Neural progenitor cell (in vitro differentiated cells): ENCODE measurements at places on chromosomes 6 and 20. TPM values are rescaled to one million over a fixed set of nuclear protein-coding genes. Genes with fewer than 3 reads are reported as not detected.
A peak's percentile ranks its signal among the peaks of the same experiment; 100 is the strongest.

DNA sequence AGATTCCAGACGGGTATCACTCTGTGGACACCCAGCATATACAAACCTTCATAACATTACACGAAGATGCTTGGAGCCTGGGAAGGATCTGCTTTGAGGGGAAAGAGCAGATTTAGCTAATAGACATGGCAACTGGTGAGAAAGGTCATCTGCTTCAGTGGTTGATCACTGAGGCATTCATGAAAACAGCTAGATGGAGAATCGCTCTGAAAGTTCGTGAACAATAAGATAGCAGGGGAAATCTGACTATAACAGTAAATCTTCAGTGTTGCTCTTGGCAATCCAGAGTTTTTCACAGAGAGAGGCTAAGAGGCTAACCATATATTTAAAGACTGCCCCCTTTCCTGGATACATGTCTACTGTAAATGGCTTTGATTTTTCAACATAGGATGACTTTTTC, 245.3 kb downstream of the FARS2 start:
- H3K27ac ChIP-seq: no peak overlapping the region
- H3K27me3 ChIP-seq: no peaks in the 10 kb centered on the region
- H3K4me3 ChIP-seq: no peak overlapping the region

DNA sequence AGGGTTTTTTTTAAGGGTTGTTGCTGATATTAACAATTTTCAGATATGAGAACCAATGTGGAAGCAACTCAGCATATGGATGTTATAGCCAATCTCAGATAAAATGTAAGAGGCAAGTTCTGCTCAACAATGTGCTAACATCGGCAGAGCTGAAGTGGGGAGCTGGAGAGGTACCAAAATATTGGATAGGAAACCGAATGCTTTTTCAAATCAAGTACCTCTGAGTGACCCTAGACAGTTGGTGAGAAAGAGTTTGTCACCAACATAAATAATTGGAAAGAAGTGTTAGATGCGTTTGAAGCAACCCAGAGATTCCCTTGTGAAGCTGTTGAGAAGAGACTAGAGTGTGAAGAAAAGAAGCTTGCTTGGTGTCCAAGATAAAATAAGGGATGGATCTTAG, 140.7 kb downstream of the SOX4 start:
- DNase-seq: no peak
- H3K36me3 ChIP-seq: no peaks in the 10 kb centered on the region
- no peak overlapping the region for H3K27ac ChIP-seq
- no peaks in the 10 kb centered on the region for H3K27me3 ChIP-seq
- no peak overlapping the region for H3K4me3 ChIP-seq

- no peak overlapping the region for H3K27ac ChIP-seq
- no peaks in the 10 kb centered on the region for H3K27me3 ChIP-seq
- H3K4me3 ChIP-seq: no peak overlapping the region
- no peaks in the 10 kb centered on the region for H3K36me3 ChIP-seq
- DNase-seq: no peak
- no peaks in the 10 kb centered on the region for H3K4me1 ChIP-seq
Observed at GRCh38 chr6:159440911-159441703, 251.9 kb downstream of the SOD2 start.

- H3K27me3 ChIP-seq: no peaks in the 10 kb centered on the region
- no peak overlapping the region for H3K4me3 ChIP-seq
- no peaks in the 10 kb centered on the region for H3K4me1 ChIP-seq
- no peaks in the 10 kb centered on the region for H3K36me3 ChIP-seq
- DNase-seq: no peak
Observed at GRCh38 chr6:97095311-97095850, 170.9 kb downstream of the KLHL32 start.

GRCh38 chr6:17851001-17851719, 136.3 kb downstream of the KIF13A start:
- no peaks in the 10 kb centered on the region for H3K36me3 ChIP-seq
- H3K4me1 ChIP-seq: peaks cover 1% of the 10 kb centered on the region

- H3K27me3 ChIP-seq: no peaks in the 10 kb centered on the region
- peak; percentile 79 for DNase-seq
- H3K4me1 ChIP-seq: peaks cover 11% of the 10 kb centered on the region
- no peak overlapping the region for H3K27ac ChIP-seq
Observed at GRCh38 chr6:104606361-104606760, 253.4 kb downstream of the HACE1 start.

DNA sequence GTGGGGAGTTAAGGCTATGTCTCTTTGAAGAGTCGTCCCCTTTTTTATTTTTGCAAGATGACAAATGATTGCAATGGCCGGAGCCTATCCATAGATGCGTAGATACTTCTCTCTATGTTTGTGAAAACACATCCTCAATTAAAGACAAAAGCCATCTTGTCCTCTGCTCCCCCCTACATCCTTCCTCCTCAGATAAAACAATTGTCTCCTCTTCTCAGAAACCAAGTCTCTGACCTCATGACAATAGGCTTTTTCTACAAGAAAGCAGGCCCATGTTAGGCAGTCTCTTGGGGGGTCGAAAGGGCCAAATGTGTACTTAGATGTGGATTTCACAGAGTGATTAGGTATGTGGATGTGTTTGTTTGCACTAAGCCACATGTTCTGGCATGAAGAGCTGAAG, 51.1 kb upstream of the SSTR4 start:
- H3K4me1 ChIP-seq: no peaks in the 10 kb centered on the region
- H3K36me3 ChIP-seq: no peaks in the 10 kb centered on the region
- DNase-seq: no peak
- H3K27ac ChIP-seq: no peak overlapping the region

DNA sequence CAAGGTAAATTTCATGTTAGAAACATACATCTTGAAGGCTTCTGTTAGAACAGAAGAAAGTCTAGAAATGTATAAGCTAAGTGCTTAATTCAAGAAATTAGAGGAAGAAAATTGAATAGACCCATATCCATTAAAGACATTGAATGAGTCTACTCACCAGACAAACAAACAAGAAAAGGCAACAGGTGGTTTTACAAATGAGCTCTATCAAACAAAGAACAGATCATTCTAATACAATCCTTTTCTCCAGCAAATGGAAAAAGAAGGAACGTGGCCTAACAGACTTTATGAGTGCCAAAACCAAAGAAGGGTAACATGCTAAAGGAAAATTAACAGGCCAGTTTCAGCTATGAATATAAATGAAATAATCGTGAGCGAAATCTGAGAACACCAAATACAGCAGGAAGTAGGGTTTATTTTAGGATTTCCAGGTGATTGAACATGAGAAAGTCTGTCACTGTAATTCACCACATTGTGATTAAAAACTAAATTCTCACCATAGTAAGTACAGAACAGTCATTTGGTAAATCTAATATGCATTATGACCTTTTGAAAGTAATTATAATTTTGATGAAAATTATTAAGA, 22.6 kb downstream of the MTHFD1L start:
- no peak overlapping the region for H3K4me3 ChIP-seq
- no peaks in the 10 kb centered on the region for H3K27me3 ChIP-seq
- no peak overlapping the region for H3K27ac ChIP-seq
- no peak for DNase-seq
- H3K36me3 ChIP-seq: no peaks in the 10 kb centered on the region

DNA sequence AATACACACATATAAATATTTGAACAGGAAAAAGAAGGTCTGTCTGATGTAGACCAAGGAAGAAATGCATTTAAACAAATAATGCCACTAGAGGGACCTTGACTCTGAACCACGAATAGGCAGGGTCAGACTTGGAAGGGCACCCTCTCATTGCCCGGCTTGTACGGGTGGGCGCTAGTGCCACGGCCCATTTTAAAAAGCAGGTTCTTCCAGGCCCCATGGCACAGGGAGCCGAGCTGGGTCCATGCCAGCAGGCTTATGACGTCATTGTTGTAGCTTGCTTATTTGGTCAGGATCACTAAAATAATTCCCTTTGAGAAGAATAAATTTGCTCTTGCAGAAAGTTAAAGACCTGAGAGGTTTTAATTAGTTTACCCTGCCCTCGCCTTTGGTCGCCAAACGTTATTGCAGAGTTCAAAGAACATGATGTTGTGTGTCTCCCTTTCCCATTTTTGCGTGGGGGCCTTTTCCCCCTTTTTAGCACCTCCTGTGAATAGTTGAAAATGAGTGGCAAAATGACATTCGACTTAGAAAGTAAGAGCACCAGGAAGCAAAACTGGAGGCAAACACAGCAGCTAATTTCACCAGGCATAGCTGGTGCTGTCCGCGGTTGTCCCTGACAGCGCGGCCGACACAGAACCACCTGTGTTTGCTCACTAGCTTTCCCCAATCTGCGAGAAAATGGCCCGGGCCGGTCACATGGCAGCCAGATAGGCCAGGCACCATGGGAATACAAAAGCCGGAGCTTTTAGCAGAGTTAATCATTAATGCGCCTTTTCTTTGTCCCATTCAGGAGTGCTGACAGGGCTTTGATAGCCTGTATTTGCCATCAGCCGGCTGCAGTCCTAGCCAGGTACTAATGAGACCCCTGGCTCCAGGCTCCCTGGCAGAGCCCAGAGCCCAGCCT, 93.8 kb downstream of the FOXA2 start:
- no peak overlapping the region for H3K27ac ChIP-seq
- H3K36me3 ChIP-seq: no peaks in the 10 kb centered on the region
- DNase-seq: peak; percentile 86
- no peak overlapping the region for H3K4me3 ChIP-seq

GRCh38 chr20:54188132-54188849, 14.5 kb upstream of the CYP24A1 start:
- DNase-seq: no peak
- H3K27me3 ChIP-seq: no peaks in the 10 kb centered on the region
- H3K4me3 ChIP-seq: no peak overlapping the region
- peaks cover 7% of the 10 kb centered on the region for H3K4me1 ChIP-seq
- H3K27ac ChIP-seq: no peak overlapping the region

DNA sequence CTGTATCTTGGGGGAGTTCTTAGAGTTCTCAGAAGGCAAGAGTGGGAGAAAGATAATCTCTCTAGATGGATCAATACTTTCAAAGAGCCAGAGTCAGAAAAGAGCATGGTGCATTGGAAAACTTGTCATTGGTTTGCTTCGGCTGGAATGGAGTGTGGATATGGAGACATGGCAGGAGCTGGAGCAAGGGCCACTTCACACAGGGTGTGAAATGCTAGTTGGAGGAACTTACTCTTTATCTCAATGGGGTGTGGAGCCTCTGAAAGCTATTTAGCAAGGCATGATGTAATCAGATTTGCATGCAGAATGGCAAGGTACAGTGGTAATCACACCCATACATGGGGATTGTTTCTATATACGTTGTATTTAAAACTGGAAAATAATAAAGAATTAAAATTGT, 31.5 kb upstream of the PAQR8 start:
- H3K4me3 ChIP-seq: no peak overlapping the region
- no peak overlapping the region for H3K27ac ChIP-seq
- DNase-seq: no peak
- H3K27me3 ChIP-seq: no peaks in the 10 kb centered on the region

DNA sequence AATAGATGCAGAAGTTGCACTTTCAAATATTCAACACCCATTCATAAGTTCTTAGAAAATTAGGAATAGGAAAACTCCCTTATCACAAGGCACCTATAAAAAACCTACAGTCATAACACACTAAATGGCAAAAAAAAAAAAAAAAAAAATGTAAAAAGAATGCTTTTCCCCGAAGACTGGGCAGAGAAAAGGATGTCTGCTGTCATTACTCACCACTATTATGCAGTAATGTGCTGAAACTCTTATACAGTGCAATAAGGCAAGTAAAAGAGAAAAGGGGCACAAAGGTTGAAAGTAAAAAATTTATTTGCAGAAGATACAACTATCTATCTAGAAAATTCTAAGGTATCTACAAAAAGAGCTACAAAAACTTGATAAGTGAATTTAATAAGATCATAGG, 607.8 kb upstream of the ARID1B start:
- no peaks in the 10 kb centered on the region for H3K36me3 ChIP-seq
- H3K4me1 ChIP-seq: no peaks in the 10 kb centered on the region
- H3K4me3 ChIP-seq: no peak overlapping the region
- no peak overlapping the region for H3K27ac ChIP-seq

GRCh38 chr20:57007171-57007540, 259.3 kb downstream of the BMP7 start:
- peak overlapping the region; percentile 80 for H3K27ac ChIP-seq
- no peak for DNase-seq
- H3K4me1 ChIP-seq: peaks cover 55% of the 10 kb centered on the region
- no peak overlapping the region for H3K4me3 ChIP-seq
- peaks cover 7% of the 10 kb centered on the region for H3K27me3 ChIP-seq

DNA sequence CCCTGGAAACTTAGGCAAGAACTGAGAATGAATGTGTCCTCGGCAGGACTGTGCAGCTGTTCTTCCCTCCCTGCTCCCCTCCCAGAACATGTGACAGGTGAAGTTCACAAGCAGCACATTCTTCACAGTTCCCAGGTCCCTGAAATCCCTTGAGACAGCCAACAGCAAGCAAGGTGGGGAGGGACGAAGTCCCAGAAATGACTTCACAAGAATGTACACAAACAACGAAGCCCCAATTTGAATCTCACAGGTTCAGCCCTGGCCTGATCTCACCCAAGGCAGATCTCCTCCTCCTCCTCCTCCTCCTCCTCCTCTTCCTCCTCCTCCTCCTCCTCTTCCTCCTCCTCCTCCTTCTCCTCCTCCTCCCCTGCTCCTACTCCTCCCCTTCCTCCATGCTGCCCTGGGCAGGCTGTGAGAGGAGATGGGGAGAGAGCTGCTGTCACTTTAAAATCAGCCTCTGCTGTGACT, 32.4 kb downstream of the WRNIP1 start:
- peaks cover 14% of the 10 kb centered on the region for H3K4me1 ChIP-seq
- H3K27ac ChIP-seq: no peak overlapping the region
- no peaks in the 10 kb centered on the region for H3K27me3 ChIP-seq
- DNase-seq: no peak
- no peak overlapping the region for H3K4me3 ChIP-seq
- H3K36me3 ChIP-seq: no peaks in the 10 kb centered on the region

DNA sequence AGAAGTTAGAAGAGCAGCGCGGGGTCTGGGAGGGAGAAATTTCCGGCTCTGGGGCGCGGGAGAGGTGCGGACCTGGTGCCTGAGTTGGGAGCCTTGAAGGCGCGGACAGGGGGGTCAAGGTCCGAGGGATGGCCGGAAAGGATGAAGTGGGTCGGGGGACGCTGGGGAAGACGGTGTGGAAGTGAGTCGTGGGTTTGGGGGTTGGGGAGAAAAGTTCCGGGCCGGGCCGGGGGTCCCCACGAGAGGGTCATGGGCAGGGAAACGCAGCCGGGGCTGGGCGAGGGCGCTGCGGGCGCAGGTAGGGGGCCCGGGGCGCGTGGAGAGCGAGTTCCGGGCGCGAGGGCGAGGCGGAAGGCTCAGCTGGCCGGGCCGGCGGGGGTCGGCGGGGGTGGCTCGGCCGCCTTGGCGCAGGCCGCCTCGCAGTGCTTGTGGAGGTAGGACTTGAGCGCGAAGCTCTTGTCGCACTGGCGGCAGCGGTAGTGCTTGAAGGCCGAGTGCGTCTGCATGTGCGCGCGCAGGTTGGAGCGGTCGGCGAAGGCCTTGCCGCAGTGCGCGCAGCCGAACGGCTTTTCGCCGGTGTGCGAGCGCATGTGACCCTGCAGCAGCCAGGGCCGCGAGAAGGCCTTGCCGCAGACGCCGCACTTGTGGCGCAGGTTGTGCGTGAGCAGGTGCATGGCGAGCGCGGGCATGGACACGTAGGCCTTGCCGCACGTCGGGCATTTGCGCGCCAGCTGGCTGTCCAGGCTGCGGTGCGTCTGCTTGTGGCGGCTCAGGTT, 10.5 kb upstream of the SRXN1 start:
- H3K4me3 ChIP-seq: no peak overlapping the region
- no peak overlapping the region for H3K27ac ChIP-seq
- peaks cover 20% of the 10 kb centered on the region for H3K4me1 ChIP-seq
- no peaks in the 10 kb centered on the region for H3K36me3 ChIP-seq
- peak; percentile 26 for DNase-seq

The KHDC1 gene
- 7.0 and 13.2 TPM in 2 replicates for total RNA-seq

The C20orf96 gene
- total RNA-seq: 5.0 and 6.0 TPM in 2 replicates

The RCAN2 gene
- total RNA-seq: 5.8 and 6.7 TPM in 2 replicates

The PNLDC1 gene
- total RNA-seq: 0.06 TPM in 1 of 2 replicates, not detected in the other

The C20orf144 gene
- total RNA-seq: 0.53 TPM in 1 of 2 replicates, not detected in the other

The LCA5 gene
- 10.7 and 13.2 TPM in 2 replicates for total RNA-seq

The LINC00237 gene
- not detected in 2 replicates for total RNA-seq

The TP53RK gene
- 15.9 and 16.3 TPM in 2 replicates for total RNA-seq

The DLL1 gene
- 35.9 and 91.8 TPM in 2 replicates for total RNA-seq

The SIRPA gene
- total RNA-seq: 5.1 and 7.8 TPM in 2 replicates

The POU5F1 gene
- 17.2 and 17.4 TPM in 2 replicates for total RNA-seq

The MAS1 gene
- not detected in 2 replicates for total RNA-seq
